Activated CD4-positive, alpha-beta T cell treated with anti-CD3 and anti-CD28 coated beads, Interleukin-2, amount 10 ng/mL, durations not matched to agents 7 days and 5 days (primary cell): ENCODE measurements at places on chromosomes 16 and 17.
A peak's percentile ranks its signal among the peaks of the same experiment; 100 is the strongest.

DNA sequence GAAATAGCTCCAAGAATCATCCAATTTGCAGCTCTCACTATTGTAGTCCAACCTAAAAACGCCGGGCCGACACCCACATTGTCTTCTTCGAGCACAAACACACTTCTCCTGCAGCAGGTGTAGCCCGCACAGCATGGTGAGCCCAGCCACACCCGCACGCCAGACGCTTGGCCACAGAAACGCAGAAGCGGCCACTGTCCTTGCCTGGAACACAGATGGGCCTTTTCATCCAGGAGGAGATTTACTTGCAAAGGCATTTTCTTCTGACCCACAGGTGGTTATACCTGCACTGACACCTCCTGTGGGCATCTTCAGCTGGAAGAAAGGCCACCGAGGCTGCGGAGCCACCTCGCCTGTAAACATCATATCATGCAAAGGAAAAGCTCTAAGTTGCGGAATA is 98.4 kb downstream of the ADCY9 start:
- no peak for DNase-seq

- DNase-seq, result no peak
Observed at GRCh38 chr16:54290833-54291655, 4.5 kb upstream of the IRX3 start.

DNA sequence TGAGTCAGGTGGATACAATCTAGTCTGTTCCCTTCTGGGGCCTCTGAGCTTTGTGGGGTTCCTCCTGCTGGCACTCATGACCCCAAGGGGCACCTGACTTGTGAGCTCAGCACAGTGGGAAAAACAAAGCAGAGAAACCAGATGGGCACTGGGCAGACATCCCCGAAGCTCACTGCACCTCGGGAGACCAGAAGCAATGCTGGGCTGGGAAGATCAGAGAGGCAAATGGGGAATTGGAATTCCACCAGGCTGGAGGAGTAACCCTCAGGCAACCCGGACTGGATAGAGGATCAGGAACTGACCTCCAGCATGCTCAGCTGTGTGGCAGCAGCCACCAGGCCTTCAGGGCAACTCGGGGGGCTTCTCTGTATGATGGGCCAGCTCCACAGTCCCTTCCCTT is 50.3 kb downstream of the ABCC12 start:
- DNase-seq, result no peak

GRCh38 chr17:49624896-49625295 is 49.2 kb downstream of the NXPH3 start:
- no peak for DNase-seq

GRCh38 chr17:74267987-74268499 is 6.0 kb upstream of the DNAI2 start:
- no peak for DNase-seq

DNA sequence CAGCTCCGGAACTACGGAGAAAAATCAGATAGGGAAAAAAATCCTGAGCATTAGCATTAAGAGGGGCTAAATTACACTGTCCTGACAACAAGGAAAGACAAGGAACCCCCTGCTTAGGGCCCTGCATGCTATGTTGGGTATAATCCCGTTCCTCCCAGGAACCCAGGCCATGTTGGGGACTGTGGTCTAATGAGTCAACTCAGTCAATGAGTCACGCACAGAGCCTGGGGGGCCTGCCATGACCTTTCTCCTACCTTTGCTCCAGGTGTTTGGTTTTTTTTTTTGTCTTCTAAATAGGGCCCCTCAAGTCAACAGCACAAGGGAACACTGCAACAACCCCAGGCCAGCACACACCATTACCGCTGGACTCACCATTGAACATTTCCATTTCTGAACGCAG is 8.9 kb upstream of the ZNF200 start:
- no peak for DNase-seq

GRCh38 chr17:40056379-40057015 is 2.3 kb upstream of the MED24 start:
- DNase-seq, result no peak

GRCh38 chr17:82213251-82214011 is 789 bp upstream of the CCDC57 start:
- DNase-seq, result no peak

- peak; percentile 67 for DNase-seq
Observed at GRCh38 chr17:48510761-48511604, 19.8 kb downstream of the HOXB1 start.

DNA sequence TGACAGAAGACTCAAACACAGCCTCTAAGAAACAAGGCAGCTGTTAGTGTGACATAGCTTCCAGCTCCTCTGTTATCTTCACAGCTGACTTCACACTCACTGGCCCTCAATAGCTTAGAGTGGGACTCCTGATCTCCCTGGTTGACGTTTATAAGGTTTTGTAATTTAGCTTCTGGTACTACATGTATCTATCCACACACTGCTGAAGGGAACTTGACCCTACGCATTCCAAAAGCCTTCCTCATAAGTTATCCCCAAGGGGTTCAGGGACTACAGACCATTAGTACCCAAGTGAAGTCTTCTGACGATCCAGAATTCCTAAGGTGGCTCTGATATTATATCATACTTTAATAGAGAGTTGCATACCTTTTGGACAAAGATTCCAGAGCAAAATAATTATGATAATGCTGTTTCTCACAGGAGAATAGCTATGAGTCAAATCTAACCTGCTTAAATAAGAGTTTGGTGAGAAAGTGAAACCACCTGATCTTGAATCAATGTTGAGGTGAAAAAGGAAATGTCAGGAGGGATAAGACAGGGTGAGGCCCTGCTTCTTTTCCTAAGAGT is 14.5 kb downstream of the ACACA start:
- DNase-seq, result no peak

DNA sequence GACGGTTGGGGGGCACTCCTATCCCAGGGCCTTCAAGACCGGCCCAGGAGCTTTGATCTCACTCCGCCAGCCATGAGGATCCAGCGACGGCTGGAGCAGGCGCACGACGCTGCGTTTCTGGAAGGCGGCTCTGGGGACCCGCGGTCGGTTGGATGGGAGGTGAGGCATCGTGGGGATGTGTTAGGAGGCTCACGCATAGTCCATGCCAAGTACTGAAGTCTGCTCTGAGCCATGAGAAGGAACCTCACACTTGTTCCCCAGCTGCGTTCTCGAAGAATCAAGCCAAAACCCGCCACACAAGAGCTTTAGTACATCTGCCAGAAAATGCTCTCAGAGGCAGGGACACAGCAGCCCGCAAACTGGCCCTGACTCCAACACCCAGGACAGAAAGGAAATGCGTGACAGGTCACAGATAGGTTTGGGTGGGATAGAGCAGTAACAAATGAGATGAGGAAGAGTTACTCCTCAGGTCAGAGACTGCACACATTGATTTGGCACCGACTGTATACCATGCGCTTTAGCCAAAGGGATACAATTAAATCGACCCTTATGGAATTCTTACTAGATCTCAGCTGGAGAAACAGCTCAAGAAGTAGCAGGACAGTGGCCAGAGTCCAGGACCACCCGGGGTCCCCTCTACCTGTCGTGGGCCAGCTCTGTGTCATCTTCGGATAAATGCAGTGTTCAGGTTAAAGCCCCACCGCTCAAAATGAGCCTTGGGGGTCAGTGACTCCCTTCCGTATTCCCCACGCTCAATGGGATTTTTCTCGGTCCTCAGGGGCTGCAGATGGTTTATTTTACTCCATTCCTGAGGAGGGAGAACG is 6.7 kb upstream of the GSG1L start:
- no peak for DNase-seq

GRCh38 chr16:48862087-48862532 is 252.1 kb upstream of the N4BP1 start:
- no peak for DNase-seq

DNA sequence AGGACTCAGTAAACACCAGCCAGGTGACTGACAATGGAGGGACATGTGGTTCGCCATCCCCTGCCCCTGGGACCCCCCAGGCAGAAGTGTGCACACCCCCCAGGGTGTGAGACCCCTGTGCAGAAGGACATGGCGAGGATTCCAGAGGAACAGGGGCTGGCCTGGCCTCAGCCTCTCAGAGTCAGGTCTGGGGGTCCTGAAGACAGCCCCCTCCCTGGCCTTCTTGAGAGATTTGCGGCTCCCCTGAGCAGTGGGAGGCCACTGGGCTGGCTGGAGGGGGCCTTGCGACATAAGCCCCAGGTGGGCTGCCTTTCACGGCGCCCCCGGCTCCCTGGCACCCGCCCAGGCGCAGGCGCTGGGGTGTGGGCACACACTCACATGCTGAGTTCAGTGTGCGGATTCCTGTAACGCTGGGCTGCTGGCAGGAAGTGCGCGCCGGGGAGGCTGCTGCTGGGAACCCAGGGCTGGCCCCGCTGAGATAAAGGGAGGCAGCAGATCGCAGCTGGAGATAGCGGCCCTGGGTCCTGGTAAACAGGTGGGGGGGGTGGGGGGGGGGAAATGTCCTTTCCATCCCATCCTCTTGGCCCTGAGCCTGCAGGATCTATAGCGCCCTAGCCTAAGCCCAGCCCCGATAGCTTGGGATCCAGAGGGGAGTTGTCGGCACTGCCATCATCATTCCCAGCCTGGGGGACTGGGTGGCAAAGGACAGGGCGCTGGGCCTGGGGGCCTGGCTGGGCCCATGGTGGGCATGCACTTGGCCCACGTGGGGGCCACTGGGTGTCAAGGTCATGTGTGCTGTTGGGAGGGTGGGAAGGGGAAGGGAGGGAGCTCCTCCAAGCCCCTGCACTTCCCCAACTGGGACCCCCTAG is 27.1 kb downstream of the TMEM235 start:
- peak; percentile 81 for DNase-seq

- no peak for DNase-seq
Observed at GRCh38 chr17:41004397-41004796, 4.5 kb downstream of the KRTAP3-1 start.

GRCh38 chr17:74945543-74945942 is 9.8 kb downstream of the OTOP3 start:
- no peak for DNase-seq

DNA sequence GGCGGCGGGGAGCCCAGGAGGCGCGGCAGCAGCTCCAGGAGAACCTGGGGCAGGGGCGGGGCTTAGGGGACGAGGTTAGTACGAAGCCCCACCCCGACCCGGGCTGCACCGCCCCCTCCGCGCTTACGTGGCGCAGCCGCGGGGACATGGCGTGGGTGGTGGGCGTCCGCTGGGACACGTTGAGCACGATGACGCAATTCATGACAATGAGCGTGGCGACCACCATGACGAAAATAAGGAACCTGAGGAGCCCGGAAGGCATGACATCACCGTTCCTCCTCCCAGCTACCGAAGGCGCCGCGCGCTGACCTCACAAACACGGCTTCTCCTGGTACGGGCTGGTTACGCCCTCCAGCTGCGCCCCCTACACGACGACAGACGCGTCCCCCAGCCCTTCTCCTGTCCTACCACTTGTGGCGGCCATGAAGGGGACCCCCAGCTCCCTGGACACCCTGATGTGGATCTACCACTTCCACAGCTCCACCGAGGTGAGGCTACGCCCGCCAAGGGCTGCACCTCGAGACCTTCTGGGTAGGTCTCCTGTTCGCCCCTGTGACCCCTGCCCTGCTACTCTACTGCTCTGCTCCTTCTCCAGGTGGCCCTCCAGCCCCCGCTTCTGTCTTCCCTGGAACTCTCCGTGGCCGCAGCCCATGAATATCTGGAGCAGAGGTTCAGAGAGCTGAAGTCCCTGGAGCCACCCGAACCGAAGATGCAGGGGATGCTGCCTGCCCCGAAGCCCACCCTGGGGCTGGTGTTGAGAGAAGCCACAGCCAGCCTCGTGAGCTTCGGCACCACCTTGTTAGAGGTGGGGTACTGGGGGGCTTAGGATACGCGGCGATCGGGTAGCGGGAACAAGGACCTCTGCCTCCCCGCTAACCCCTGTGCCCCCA is at the start of gene C17orf107:
TSS of gene C17orf107 (plus strand) at position 196 of the 890 bp plus-strand sequence. CDS start at position 423, 227 bp downstream.
- DNase-seq, result peak; percentile 87

- DNase-seq, result no peak
Observed at GRCh38 chr16:30485818-30486436, 13.4 kb downstream of the ITGAL start.

GRCh38 chr17:30234964-30235363 is 533 bp downstream of the SLC6A4 start:
- peak; percentile 12 for DNase-seq

GRCh38 chr16:30958175-30959079 is 873 bp downstream of the SETD1A start:
- peak; percentile 59 for DNase-seq
